Effector memory CD8-positive, alpha-beta T cell (primary cell): ENCODE measurements at places on chromosomes 12 and 14.
A peak's percentile ranks its signal among the peaks of the same experiment; 100 is the strongest.

GRCh38 chr14:99254328-99255009 is 17.5 kb downstream of the BCL11B start:
- H3K27ac ChIP-seq: peak overlapping the region; percentile 98
- H3K4me1 ChIP-seq: peaks cover 80% of the 10 kb centered on the region
- peaks cover 99% of the 10 kb centered on the region for H3K36me3 ChIP-seq
- DNase-seq: no peak
- H3K4me3 ChIP-seq: peak overlapping the region; percentile 99

DNA sequence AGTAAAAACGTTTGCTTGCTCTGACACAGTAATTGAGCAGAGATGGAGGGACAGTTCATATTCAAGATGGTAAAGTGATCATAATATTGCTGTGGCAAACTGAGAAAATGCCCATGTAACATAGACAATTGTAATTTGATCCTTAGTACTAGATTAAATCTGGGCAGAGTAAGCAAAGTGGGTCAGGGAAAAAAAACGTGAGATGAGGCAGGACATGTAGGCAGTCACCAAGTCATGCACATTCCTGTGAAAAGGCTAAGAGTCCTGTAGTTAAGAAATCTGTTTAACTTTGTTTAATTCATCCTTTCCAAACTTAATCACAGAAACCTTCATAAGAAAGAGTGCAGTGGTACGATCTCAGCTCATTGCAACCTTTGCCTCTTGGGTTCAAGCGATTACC is 16.1 kb downstream of the BTBD7 start:
- peaks cover 25% of the 10 kb centered on the region for H3K4me1 ChIP-seq
- no peak for DNase-seq
- H3K4me3 ChIP-seq: no peak overlapping the region
- no peaks in the 10 kb centered on the region for H3K36me3 ChIP-seq
- no peaks in the 10 kb centered on the region for H3K27me3 ChIP-seq
- no peak overlapping the region for H3K27ac ChIP-seq

DNA sequence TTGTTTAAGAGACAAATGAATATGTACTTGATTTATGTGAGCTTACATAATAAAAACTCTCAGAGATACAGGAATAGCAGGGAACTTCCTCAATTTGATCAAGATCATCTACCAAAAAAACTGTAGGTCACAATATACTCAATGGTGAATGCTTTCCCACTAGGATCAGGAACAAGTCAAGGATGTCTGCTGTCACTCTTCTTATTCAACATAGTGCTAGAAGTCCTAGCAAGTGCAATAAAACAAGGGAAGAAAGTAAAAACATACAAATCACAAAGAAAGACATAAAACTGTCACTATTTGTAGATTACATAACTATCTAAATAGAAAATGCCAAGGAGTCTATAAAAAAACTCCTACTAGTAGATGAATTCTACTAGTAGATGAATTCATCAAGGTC is 41.9 kb upstream of the PAWR start:
- H3K36me3 ChIP-seq: no peaks in the 10 kb centered on the region
- H3K27me3 ChIP-seq: peaks cover 34% of the 10 kb centered on the region
- H3K4me1 ChIP-seq: no peaks in the 10 kb centered on the region

DNA sequence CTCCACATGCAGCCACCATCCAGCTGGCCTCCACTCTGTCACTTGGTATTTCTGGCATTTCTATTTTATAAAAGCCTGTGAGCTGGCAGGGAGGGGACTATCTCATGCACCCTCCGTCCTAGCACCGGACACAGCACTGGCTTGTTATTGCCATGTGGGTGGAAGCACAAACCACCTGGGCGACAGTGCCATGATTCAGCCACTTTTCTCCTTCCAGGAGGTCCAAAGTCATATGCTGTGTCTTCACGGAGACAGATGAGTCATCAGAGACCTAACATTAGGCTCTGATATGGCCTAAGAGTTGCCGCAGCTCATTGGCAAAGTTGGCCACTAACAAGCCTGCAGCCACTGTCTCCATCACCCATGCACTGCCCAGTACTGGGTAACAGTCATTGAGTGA is 1123.0 kb downstream of the VRK1 start:
- H3K27ac ChIP-seq: no peak overlapping the region
- H3K27me3 ChIP-seq: no peaks in the 10 kb centered on the region
- DNase-seq: no peak
- no peaks in the 10 kb centered on the region for H3K36me3 ChIP-seq
- H3K4me3 ChIP-seq: no peak overlapping the region

DNA sequence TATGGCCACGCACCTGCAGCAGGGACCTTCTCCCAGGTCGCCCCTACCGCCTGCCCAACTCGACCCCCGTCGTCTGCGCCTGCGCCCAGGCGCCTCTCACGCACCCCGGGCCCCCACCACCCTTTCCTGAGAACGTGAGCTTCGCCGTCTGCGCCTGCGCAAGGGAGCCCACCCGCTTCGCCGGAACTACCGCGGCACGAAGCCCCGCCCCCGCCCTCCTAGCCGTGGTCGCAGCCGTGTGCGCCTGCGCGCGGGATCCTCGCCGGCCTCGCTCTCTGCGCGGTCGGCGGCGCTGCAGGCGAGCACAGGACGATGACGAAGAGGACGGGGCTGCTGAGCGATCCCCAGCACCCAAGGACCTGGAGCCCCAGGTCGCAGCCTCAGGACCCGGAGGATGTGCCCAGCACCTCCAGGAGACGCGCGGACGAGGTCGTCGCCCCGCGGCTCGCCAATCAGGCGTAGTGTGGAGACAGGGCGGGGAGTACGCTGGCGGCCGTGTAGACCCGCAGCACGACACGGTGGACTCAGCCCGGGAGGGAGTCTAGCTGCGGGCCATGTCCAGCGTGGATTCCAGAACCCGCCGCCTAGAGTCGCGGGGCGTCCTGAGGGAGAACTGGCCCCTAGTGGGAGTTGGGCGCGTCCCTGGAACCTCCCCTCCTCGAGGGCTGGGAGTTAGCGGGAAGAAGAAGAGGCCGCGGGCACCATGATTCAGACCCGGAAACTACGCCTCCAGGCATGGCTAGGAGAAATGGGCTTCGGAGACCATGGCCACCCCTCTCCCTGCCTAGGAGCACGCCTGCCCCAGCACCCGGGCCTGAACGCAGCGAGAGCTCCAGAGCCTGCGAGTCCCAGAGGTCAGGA is 1120.8 kb upstream of the TMEM132C start:
- peak overlapping the region; percentile 70 for H3K27ac ChIP-seq
- peak; percentile 62 for DNase-seq
- peaks cover 40% of the 10 kb centered on the region for H3K27me3 ChIP-seq
- no peaks in the 10 kb centered on the region for H3K36me3 ChIP-seq
- peak overlapping the region; percentile 86 for H3K4me3 ChIP-seq

DNA sequence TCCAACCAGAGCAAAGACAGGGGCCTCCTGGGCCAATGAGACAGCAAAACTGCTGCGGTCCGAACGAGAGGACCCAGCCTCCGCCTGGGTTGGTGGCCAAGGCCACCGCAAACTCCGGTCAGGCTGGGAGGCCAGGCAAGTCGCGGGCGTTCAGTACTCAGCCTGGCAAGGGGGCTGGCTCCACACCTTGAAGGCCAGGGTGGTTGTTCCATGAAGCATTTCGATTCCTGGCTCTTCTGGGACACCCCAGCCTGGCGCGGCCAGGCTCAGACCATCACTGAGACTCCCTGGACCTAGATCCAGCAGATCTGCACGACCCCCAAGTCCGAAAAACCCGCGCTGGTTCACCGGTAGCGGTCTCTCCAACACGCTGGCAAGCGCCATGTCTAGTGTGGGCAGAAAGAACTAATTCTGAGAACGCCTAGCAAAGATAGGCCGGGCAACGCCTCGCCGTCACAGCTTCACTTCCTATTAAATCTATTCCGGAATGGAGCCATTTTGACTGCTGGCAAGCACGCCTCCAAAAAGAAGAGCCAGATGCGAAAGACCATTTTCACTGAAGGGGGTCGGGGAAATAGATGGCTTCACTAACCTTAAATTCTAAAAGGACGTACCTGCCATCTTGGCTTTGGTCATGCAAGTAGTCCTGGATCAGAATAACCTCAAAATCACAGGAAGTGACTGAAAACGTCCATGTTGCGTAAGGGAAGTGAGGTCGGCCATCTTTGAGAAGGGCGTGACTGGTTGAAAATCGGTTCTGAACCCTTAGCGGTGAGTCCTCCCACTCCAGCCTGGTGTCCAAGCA is at the start of gene PSMB5:
PSMB5 (minus strand) TSS at position 403 of the 805 bp plus-strand sequence; CDS start at position 384, 19 bp downstream.
- H3K4me1 ChIP-seq: peaks cover 18% of the 10 kb centered on the region
- no peaks in the 10 kb centered on the region for H3K27me3 ChIP-seq

- H3K27ac ChIP-seq: no peak overlapping the region
- H3K4me3 ChIP-seq: no peak overlapping the region
- H3K36me3 ChIP-seq: no peaks in the 10 kb centered on the region
- H3K4me1 ChIP-seq: peaks cover 22% of the 10 kb centered on the region
Measured at GRCh38 chr12:54370171-54370730, 6.0 kb upstream of the GPR84 start.

DNA sequence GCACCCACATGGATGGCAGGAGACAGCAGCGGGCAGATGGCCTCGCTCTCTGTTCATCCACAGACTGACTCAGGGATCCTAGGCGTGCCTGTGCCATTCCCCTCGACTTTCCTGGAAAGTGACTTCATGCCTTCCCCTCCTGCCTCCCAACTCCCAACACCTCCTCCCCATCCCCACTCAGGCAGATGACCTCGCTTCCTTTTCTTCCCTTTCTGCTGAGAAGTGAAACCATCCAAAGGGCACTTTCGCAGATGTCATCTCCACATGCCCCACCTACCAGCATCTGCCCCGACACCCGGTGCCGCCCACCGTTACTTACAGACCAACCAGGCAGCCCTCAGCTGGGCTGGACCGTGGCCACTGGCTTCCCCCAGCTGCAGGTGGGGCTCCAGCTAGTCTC is 29.6 kb downstream of the BEGAIN start:
- H3K36me3 ChIP-seq: peaks cover 7% of the 10 kb centered on the region
- no peak overlapping the region for H3K4me3 ChIP-seq
- no peak overlapping the region for H3K27ac ChIP-seq
- peaks cover 60% of the 10 kb centered on the region for H3K27me3 ChIP-seq

DNA sequence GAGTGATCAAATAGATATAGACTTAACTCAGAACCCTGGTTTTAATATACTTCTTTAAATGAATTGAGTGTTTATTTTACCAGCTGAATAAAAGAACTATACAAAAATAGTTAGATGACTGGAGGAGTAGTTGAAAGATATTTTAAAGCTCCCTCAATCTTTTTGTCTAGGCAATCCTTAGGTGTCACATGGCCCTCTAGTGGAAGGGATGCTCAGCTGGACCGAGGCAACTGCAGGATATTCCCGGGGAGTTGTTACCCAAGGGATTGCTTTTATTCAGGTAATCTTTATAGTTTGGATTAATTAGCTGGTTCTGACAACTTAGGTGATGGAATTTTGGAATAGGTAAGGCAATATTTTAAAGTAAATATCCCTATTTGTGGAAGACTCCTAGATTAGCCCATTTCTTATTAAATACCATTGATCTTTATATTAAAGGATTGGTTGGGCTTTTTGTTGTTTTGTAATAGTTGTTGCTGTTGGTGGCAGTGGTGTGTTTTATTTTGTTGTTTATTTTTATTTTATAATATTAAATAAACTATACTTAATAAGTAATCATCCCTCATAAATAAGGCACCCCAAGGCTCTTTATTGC is 57.1 kb downstream of the ZDHHC17 start:
- H3K27me3 ChIP-seq: no peaks in the 10 kb centered on the region
- H3K27ac ChIP-seq: no peak overlapping the region
- no peak overlapping the region for H3K4me3 ChIP-seq
- no peak for DNase-seq
